ENCODE measurements at places on chromosomes 2 and 18. TPM values are rescaled to one million over a fixed set of nuclear protein-coding genes. Genes with fewer than 3 reads are reported as not detected.
A peak's percentile ranks its signal among the peaks of the same experiment; 100 is the strongest.

LONRF2 gene
- 3.4 TPM for total RNA-seq

ANKRD62 gene
- 1.9 TPM for total RNA-seq

DNA sequence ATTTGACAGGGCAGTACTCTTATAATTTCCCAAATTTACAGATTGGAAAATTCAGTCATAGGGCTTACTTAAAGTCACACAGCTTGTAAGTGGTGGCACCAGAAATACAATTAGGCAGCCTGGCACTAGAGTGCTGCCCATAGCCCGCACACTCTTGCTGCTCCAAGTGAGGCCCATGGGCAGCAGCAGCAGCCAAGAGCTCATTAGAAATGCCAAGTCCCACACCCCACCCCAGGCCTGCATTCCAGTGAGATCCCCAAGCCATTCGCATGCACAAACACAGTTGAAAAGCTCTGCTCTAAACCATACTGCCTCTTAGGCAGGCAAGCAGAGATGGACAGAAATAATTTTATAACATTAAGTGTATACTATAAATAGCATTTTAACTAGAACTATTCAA is 379.3 kb upstream of the PKDCC start:
- peak; percentile 58 for DNase-seq

IRS1 gene
- 15.2 TPM for total RNA-seq

DNA sequence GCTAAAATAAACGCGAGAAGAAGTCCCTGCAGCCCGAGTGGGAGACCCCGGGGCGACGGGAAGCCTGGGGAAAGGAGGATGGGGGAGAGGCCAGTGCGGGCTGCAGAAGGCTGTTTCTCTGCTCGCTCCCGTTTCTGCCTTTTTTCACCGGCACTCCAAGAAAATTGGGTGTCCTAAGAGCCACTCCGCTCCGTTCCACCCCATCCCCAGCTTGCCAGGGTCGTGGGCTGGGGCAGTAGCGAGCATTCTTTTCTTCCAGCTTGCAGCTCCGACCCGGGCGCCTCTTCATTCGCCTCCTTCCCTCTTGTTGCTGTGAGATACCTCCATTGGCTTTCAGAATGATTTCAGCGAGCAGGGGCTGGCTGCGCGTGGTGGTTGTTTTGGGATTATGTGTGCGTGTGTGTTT is 1.1 kb downstream of the HOXD3 start:
- DNase-seq, result no peak

DNA sequence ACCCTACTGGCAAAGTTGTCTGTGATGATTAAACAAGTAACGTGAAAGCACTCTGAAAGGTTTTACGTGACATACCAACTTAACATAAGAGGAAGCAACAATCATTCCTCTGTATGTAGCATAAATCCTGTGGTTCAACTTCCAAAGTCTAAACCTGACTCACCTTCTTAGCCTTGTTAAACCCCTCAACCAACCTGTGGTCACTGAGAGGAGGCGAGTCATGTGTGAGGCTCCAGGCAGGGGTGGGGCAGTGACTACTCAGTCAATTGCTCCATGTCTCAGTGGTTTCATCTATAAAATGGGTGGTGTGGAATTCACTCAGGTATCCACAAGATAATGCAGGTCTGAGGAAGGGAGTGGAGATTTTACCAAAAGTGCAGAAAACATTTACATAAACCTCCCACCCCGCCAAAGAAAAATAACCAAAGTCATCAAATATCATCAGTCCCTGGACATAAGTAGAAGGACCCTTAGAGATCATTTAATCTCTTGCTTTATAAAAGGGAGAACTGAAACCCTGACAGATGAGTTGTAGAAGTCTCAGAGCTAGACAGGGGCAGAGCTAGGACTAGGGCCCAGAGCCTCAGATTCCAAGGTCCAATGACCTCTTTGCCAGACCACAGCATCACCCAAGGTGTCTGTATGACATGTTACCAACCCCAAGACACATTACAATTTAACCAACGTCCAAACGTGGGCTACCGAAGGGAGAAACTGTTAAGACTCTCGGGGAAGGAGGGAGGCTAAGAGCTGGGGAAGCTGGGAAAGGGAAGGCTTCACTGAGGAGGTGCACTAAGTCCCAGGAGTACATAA is 3.7 kb upstream of the PCBP1 start:
- no peak for DNase-seq

- DNase-seq, result no peak
Measured at GRCh38 chr2:203438528-203438927, 96.6 kb downstream of the RAPH1 start.

- DNase-seq, result no peak
Measured at GRCh38 chr2:65901756-65902155, 469.4 kb upstream of the SPRED2 start.

DNA sequence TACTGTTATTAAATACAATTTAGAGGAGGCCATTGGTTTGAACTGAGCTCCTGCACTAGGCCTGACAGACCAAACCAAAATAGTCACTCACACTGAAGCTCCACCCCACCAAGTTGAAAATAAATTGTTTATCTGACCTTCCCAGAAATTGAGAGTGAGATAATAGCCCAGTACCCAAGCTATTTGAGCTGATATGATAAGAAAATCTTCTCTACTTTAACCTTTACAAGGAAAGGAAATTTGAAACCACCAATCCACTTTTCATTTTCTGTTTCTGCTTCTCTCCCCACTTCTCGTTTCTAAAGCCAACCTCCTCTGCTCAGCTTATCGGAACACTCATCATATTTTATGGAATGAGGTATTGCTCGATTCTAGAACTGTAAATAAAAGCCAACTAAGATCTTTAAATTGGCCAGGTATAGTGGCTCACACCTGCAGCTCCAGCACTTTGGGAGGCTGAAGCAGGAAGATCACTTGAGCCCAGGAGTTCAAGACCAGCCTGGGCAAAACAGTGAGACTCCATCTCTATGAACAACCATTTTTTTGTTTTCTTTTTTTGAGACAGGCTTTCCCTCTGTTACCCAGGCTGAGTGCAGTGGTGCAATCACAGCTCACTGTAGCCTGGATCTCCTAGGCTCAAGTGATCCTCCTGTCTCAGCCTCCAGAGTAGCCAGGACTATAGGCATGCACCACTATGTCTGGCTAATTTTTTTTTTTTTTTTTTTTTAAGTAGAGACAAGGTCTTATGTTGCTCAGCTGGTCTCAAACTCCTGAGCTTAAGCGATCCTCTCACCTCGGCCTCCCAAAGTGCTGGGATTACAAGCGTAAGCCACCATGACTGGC is 13.3 kb upstream of the GALM start:
- DNase-seq, result no peak

- no peak for DNase-seq
Measured at GRCh38 chr2:60423505-60423904, 129.9 kb downstream of the BCL11A start.

CCDC178 gene
- 5.5 TPM for total RNA-seq

DNA sequence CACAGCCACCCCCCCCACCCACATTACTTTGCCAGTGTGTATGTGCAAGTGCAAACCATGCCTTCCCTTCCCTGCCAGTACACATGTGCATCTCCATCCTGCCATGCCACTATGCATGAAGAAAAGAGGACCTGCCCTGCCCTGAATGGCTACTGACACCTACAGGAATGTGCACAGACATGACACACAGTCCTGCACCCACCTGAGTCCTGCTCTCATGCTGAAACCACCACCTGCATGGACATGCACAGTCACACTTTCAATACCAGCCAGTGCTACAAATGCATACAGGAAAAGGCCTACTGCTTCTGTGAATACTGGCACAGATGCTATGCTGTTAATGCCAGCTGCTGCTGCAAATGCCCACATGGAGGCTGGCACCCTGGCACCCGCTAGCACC is 334.4 kb upstream of the DLGAP1 start:
- DNase-seq, result no peak

- DNase-seq, result no peak
Measured at GRCh38 chr2:95379371-95379831, 23.1 kb upstream of the FAHD2A start.

DNA sequence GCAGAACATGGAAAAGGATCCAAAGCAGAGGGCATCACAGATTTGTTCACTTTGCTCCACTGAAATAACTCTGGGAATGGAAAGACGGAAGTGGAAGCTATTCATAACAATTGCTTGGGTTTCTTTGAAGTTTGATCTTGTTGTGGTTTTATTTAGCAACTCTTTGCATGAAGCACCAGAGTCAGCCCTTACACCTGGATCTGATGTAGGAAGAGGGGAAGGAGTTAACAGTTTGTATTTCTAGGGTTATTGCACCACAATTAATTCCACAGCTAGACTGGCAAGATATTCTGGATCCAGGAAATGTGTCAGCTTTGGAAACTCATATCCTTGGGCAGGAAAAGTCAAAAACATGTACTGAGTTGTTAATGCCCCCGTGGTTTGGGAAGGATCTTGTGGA is 1143.4 kb downstream of the CNTNAP5 start:
- no peak for DNase-seq

TMEM178A gene
- total RNA-seq, result 3.9 TPM

DNA sequence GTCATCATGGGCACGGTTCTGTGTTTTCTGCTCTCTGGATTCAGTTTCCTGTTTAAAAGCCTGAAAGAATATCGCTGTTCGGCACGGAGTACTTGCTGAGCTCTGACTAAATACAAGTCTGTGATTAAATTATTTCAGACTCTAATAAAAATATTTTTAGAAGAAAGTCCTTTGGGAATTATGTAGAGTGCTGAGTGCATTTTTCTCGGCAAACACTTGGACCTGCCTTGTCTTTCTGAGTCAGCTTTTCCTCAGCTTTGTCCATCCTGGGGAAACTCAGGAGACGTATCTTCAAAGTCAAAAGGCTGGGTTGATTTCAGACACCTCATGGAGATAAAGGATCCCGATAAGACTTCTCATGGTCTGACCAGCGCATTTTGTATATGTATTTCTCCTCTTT is 45.9 kb downstream of the IL1R2 start:
- DNase-seq, result peak; percentile 81

- no peak for DNase-seq
Measured at GRCh38 chr2:61770746-61771145, 83.1 kb downstream of the FAM161A start.

DNA sequence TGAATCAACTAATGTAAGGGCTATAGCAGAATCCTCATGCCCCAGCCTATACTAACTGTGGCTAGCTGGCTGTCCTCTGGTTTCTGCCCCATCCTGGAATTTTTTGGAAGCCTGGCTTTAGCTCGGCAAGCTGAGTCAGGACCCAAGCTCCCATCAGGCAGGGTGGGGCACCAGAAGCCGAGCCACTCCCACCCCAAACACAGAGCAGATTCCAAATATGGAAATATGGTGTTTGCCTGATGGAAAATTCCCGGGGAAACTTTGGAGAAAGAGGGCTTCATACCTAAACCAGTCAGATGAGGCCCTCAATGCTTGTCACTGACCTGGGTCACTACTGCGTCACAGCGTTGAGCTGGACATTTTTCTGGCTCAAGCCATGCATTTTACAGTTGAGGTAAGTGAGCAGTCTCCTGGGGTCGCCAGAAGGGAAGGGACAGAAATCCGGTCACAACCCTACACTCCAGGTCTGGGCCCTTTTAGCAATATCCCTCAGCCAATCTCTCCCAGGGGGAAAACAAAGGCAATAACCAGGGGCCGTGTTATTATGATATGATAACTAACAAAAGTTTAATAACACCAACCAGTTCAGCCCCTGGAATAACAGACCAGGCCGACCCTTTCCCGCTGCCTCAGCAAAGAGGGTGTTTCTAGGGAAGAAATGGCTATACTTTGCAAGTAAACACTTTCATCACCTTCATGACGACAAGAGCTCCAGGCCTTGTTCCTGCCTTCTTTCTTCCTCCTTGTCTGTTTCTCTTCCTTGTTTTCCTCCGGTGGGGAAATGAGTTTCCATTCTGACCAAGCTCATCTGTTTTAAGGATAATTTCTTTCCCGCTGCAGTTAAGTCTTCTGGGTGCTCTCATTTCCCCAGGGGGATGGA is 37.7 kb downstream of the PSD4 start:
- peak; percentile 63 for DNase-seq

DNA sequence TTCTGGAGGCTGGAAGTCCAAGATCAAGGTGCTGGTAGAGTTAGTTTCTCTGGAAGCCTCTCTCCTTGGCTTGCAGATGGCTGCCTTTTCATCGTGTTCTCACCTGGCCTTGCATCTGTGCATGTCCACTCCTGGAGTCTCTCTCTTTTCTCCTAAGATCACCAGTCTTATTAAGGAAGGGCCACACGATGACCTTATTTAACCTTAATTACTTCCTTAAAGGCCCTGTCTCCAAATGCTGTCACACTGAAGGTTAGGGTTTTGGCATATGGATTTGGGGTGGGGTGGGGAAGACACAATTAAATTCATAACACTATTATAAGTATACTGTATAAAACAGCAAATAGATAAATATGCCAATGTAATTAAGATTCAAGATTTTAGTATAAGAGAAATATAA is 402.4 kb upstream of the HS6ST1 start:
- no peak for DNase-seq

GRCh38 chr2:10091182-10091888 is 11.1 kb upstream of the CYS1 start:
- DNase-seq, result no peak

MAL gene
- 3.6 TPM for total RNA-seq

GRCh38 chr2:30711646-30712085 is 95.6 kb downstream of the CAPN13 start:
- peak; percentile 76 for DNase-seq

- DNase-seq, result no peak
Measured at GRCh38 chr18:58929206-58929605, 64.5 kb downstream of the ZNF532 start.

DNA sequence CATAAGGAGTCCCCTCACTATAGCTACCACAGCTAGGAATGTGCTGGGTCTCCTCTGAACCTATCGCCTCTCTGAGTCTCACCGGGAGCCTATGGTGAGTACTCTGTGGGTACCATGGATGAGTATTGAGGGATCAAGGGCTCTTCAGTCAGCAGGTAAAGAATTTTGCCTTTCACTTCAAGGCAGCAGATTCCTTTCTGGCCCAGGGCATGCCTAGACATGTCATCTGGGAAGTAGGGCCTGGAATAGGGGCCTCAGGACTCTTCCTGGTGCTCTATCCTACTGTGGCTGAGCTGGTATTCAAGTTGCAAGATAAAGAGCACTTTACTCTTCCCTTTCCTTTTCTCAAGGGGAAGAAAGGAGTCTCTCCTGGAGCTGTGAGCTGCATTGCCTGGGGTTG is 85.6 kb upstream of the LHCGR start:
- DNase-seq, result no peak

DNA sequence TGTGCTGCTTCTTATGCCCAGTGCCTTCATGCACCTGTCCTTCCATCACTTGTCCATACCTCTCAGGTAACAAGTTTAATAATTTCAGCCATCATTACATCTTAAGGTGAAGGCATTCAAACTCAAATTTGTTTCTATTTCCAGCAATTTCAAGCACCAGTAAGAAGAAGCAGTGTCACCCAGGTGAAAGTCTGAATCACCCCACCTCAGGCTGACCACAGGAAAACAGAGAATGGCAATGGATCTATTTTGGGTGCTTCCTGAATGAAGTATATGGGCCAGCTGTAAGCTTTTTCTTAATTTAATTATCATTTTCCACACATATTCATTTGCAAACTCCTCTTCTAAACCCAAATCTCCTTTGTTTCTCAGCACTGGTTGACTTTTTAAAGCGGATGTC is 372.7 kb upstream of the SOX11 start:
- DNase-seq, result no peak

DNA sequence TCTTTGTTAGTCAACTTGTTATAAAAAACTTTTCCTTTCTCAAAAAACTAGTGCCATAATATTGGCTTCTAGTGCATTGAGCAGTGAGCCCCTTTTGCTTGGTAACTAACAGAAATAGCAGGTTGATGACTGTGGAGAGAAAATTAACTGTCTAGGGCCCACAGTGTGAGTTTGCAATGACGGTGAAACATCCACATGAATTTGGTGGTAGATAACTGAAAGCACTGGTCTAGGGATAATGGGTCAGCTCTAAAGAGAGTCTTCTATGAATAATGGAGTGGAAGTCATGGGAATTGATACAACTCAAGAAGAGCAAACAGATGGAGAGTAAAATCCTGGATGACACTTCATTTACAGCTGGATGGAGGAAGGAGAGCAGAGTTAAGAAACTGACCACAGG is 245.4 kb downstream of the METTL4 start:
- no peak for DNase-seq
